HTR-8/SVneo (cell line): ENCODE measurements at places on chromosomes 2 and 18.

GRCh38 chr2:134206573-134206972, 47.3 kb upstream of the MGAT5 start:
- no peak for DNase-seq

GRCh38 chr18:70036771-70037347, 89.2 kb upstream of the CD226 start:
- no peak for DNase-seq

GRCh38 chr2:55268907-55269644, at the start of gene MTIF2:
MTIF2 (minus strand) TSS chr2:55269231; CDS start chr2:55263858, 5,373 bp downstream.
- peak; percentile 95 for DNase-seq

- DNase-seq = peak; percentile 30
Observed at GRCh38 chr2:219886615-219887014, 259.2 kb downstream of the SLC4A3 start.

- DNase-seq = no peak
Observed at GRCh38 chr2:99111945-99112344, 29.6 kb upstream of the C2orf15 start.

DNA sequence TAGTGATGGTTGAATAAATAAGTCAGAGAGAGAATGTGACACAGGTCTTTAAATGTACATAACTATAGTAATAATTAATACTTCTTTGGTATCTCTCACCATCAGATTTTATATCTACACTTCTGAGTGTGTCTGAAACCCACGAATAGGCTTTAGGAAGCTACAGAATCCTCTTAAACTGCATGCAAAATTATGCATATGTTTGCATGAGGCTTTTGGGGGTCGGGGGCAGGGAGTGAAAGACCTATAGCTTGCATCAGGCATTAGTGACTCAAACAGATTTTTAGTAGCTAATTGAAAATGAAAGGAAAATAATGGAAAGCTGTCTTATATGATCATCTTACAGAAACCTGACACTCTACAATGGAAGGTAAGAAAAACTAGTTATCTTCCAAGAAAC, 14.9 kb downstream of the LRPPRC start:
- no peak for DNase-seq

DNA sequence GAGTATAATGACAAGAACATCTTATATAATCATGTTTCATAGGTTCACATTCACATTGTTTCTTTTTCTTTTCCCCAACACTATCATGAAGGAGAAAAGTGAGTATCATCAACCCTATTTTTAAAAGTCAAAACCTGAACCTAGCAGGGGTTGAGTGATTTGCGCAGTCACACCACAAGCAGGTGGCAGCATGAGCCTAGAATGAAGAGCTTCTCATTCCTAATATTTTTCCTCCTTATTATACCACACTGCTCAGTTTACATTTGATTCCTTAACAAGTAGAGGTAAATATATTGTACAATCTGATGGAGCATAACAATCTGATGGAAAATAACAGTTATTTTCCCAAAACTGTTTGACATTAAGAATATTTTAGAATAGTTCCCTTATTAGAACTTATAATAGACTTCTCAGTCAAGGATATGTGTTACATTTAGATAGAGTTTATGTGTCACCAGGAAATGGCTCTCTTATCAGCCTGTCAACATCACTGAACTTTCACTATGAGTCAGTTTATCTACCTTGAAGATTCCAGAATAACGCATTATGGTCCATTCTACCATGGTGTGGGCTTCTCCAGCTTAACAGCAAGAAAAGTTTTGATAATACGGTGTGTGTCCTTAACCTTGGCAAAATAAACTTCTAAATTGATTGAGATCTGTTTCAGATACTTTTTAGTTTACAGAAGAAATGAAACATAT, 119.5 kb downstream of the NEB start:
- DNase-seq = no peak

- peak; percentile 94 for DNase-seq
Observed at GRCh38 chr2:47534179-47534919, 131.4 kb downstream of the MSH2 start.

DNA sequence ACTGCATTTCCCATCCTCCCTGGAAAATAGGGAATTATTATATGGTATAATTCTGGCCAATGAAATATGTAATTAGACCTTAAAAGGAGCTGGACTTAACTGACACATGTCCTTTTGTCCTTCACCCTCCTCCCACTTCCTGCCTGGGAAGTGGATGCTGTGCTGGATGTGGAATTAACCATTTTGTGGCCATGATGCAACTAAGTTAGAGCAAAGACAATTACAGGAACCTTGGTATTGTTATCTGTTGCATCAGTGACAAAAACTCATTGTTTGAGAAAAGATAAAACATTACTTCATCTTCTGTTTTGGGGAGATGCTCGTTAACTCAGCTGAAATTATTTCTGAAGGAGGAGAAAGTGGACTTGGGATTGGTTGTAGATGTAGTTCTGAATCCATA, 227.7 kb upstream of the BOD1L2 start:
- DNase-seq = no peak

DNA sequence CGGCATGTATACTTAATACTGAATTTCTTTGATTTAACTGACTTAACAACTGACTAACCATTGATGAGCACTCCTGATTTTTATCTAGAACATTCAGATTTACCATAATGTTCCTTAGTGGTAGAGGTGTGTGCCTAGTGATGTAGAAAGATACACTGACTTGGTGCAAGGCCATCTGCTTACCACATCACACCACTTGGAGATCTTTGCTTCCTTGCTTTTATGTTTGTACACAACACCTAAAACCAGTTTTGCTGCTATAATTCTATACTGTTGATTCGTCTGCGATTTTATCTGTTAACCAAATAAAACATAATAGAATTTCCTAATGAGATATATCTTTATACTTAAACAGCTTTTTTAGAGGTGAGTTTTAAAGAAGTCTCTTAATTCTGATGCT, 3.9 kb upstream of the FARP2 start:
- DNase-seq = no peak

GRCh38 chr2:88554189-88554588, 73.1 kb downstream of the EIF2AK3 start:
- DNase-seq = no peak

GRCh38 chr2:9554921-9555296, 721 bp downstream of the ADAM17 start:
- no peak for DNase-seq

- peak; percentile 8 for DNase-seq
Observed at GRCh38 chr2:209331291-209331844, 92.5 kb upstream of the MAP2 start.

- no peak for DNase-seq
Observed at GRCh38 chr2:6721395-6721794, 144.3 kb downstream of the CMPK2 start.

GRCh38 chr18:53796040-53796729, 428.3 kb downstream of the MBD2 start:
- no peak for DNase-seq

DNA sequence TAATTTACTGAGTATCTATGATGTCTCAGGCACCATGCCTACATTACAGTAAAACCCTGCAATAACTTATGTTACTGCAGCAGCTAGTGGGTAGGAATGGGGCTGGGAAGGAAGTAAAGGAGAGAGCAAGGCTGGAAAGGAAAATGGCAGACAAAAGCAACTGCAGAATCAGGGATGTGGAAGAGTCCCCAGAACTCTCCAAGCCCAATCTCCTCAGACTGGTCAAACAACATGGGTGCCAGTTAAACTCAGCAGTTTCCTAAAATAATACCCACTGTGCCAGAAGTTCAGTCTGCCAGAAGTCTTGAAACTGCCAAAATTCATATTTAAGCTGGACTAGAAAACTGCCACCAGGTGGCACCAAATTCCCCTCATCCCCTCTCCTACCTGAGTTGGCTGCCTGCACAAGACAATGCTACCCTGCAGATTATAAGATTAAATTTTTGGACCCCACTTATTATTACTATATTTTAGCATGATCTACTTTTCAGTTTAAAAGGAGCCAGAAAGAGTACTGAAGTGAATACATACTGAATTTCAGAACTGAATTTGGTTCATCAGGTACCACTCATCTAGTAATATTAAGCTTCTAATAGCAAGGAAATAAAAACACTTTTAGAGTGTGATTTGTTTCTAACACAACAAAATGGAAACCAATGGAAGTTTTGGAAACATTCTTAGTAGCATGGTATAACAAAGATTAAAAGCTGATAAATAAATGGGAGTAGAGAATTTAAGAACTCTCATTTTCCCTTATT, 86.8 kb upstream of the DNER start:
- peak; percentile 46 for DNase-seq

DNA sequence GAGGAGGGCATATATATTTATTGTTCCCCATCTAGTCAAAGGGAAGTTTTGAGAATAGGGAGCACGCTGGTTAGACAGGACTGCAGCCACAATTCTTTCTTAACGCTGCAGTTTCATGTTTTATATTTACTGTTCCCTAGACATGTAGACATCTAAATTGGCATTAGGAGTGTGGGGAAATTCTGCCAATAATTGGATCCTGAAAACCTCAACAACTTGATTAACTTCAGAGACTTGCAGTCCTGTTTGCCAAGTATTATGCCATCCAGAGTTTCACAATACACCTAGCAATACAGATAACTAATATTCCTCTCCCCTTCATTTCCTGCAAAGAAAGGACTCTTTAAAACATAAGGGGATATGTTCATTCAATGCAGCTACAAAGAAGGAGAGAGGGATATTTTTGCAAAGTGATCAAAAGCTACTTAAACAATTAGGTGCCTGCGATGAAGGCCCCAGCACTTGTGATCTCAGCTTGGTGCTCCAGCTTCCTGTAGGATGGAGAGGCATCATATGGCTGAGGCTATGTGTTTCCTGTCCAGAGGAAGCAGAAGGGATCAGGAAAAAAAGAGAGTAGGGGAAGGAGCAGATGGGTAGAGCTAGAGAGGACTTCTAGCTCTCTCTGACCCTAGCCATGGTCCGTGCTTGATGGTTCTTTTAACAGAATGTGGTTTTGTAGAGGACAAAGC, 264.4 kb downstream of the MTX2 start:
- DNase-seq = no peak

DNA sequence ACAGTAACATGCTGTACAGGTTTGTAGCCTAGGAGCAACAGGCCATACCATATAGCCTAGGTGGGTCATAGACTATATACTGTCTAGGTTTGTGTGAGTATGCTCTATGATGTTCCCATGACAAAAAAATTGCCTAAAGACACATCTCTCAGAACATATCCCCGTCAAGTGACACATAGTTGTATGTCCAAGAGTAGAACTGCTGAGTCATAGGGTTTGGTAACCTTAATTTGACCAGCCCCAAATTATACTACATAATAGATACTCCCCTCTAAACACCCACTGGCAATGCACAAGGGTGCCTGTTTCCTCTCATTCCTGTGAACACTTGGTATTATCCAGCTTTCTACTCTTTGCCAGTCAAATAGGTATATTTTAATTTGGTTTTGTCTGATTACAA, 161.6 kb downstream of the LCLAT1 start:
- no peak for DNase-seq

GRCh38 chr2:71858071-71858470, 289.6 kb downstream of the CYP26B1 start:
- no peak for DNase-seq

- DNase-seq = no peak
Observed at GRCh38 chr2:126911111-126911796, 12.6 kb downstream of the TEX51 start.

DNA sequence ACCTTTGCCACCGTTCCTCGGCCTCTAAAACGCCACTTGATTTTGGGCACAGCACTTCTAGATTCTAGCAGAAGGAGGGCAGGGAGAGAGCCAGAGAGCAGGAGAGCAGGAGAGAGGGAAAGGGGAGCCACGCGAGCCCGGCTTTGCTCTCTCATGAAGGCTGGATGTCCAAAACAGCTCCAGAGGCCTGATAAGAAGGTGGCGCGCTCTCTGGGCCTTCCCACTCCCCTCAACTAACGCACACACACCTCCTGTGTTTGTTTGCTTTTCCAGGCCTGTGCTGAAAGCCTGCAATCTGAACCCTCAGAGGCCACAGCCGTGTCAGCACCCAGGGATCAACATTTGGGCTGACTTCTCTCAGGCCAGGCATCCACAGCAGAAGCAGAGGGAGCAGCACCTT, 184.8 kb upstream of the SOX11 start:
- DNase-seq = no peak

DNA sequence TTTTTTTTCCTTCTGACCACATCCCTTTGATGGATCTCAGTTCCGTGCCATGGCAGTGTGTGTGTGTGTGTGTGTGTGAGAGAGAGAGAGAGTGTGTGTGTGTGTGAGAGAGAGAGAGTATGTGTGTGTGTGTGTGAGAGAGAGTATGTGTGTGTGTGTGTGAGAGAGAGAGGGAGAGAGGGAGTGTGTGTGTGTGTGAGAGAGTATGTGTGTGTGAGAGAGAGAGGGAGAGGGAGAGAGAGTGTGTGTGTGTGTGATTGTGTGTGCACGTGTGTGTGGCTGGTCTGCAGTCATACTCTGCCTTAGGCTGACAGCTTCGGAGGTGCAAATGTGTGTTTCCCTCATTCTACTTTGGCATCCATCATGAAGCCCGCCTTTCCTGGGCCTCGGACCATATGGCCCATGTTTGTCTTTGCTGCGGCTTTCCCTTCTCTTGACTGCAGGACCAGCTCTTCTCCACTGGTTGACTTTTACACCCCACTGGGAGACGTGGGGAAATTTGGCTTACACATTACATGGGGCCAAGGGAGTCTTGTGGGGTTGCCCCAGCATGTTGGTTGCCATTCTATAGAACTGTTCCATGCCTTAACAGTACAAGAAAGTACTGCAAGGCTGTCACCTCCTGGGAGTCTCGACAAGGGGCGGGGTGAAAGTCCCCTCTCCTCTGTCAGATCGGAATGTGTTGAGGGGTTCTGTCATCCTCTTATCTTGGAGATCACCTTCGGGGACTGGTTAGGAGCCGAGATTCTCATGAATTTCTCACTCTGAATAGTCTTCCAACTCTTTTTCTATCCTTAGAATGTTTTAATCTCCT, 21.6 kb downstream of the TSN start:
- DNase-seq = no peak

DNA sequence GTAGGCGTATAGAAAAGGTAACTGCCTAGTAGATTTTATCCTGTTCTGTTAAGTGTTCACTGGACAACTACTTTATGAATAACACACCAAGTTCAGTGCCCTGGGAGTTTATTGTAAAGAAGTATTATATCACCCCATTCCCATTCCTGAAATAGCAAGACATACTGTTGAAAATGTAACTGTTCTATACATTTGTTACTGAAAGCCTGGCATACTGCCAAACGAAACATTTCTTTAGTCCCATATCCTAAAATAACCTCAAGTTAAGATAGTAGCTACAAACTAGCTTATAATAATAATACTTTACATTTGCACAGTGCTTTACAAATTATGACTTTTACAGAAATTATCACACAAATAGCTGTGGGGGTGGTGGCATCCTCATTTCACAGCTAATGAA, 25.1 kb downstream of the SPDYA start:
- no peak for DNase-seq

DNA sequence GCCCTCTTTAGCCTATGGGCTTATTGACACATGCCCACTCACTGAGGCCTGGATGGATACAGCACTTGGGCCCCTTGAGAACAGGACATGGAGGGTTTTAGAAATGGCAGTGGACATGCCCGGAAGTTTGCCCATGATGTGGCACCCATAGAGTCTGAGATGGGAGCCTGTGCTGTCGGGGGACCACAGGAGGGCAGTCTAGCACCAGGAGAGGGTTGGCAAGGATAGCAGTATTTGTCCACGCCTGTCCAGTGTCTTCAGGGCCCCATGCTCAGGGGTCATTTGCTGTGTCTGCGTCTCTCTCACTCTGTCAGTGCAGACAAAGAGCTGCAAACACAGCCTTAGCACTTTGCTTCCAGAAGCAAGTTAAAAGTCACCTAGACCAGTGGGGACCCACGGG, 48.7 kb downstream of the IL1RL2 start:
- DNase-seq = peak; percentile 41

GRCh38 chr2:31429759-31430438, 15.4 kb upstream of the XDH start:
- DNase-seq = no peak
